ENCODE measurements at places on chromosomes 4 and X. TPM values are rescaled to one million over a fixed set of nuclear protein-coding genes. Genes with fewer than 3 reads are reported as not detected.

ZNF157 gene
- total RNA-seq: not detected

DNA sequence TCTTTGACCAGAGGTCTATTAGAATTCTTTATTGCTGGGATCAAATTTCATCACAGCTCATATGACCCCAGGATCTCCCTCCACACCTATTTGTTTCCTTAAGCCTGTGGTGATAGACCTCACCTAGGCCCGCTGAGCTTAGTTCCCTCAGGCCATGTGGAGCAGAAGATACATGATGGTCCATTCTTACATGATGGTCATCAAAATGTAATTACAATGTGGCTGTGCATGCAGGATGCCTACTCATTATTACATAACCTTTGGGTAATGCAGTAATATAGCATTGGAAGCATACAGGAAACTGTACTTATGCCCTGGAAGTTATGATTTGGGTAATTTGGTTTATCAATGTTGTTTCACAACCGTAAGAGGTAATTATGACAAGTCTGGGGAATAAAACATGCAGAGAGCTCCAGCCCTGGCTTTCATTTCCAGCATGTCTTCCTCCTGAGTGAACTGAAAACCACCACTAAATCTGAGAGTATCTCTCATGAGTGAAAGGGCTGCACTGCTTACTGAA, 67.0 kb upstream of the AGA start:
- no peak for DNase-seq
- H3K36me3 ChIP-seq: no peaks in the 10 kb centered on the region
- H3K4me3 ChIP-seq: no peak overlapping the region
- H3K4me1 ChIP-seq: no peaks in the 10 kb centered on the region

- no peak for DNase-seq
- H3K36me3 ChIP-seq: no peaks in the 10 kb centered on the region
- no peak overlapping the region for H3K4me3 ChIP-seq
- H3K27me3 ChIP-seq: no peaks in the 10 kb centered on the region
- H3K4me1 ChIP-seq: peaks cover 23% of the 10 kb centered on the region
Observed at GRCh38 chrX:44948406-44948805, 75.4 kb downstream of the KDM6A start.

- no peaks in the 10 kb centered on the region for H3K27me3 ChIP-seq
- no peak within 1 kb of the TSS for H3K4me3 ChIP-seq
- H3K27ac ChIP-seq: no peak within 1 kb of the TSS
- no peak for DNase-seq
- no peaks in the 10 kb centered on the region for H3K4me1 ChIP-seq
Observed at GRCh38 chrX:119895843-119896326, at the start of gene AKAP14. Gene AKAP14, plus strand, starts transcription at chrX:119895893. Its CDS starts 7,331 bp downstream, at chrX:119903224.

ASB11 gene
- 116 TPM for total RNA-seq

ADRA2C gene
- total RNA-seq: 4.5 TPM

TMPRSS11B gene
- total RNA-seq: not detected

IGSF1 gene
- 2.4 TPM for total RNA-seq

GRCh38 chr4:176258135-176258534, 10.9 kb downstream of the ASB5 start:
- H3K4me3 ChIP-seq: no peak overlapping the region
- no peaks in the 10 kb centered on the region for H3K27me3 ChIP-seq
- H3K36me3 ChIP-seq: no peaks in the 10 kb centered on the region
- H3K27ac ChIP-seq: no peak overlapping the region

THAP6 gene
- 22.8 TPM for total RNA-seq

GRCh38 chrX:142977128-142977914, 48.4 kb upstream of the SPANXN4 start:
- no peak for DNase-seq
- no peak overlapping the region for H3K4me3 ChIP-seq
- no peaks in the 10 kb centered on the region for H3K4me1 ChIP-seq

TMEM255A gene
- 0.38 TPM for total RNA-seq

- H3K4me3 ChIP-seq: no peak overlapping the region
- H3K27ac ChIP-seq: no peak overlapping the region
- no peaks in the 10 kb centered on the region for H3K36me3 ChIP-seq
- DNase-seq: no peak
Observed at GRCh38 chr4:87904639-87905160, 70.8 kb upstream of the SPP1 start.

GRCh38 chr4:4334798-4335520, 44.9 kb downstream of the ZBTB49 start:
- peaks cover 10% of the 10 kb centered on the region for H3K4me1 ChIP-seq
- DNase-seq: peak; percentile 41
- H3K27ac ChIP-seq: no peak overlapping the region
- no peaks in the 10 kb centered on the region for H3K36me3 ChIP-seq
- no peak overlapping the region for H3K4me3 ChIP-seq
- peaks cover 13% of the 10 kb centered on the region for H3K27me3 ChIP-seq

TCP11X2 gene
- not detected for total RNA-seq

GRCh38 chr4:182883351-182883750, 33.8 kb downstream of the DCTD start:
- H3K27ac ChIP-seq: no peak overlapping the region
- H3K27me3 ChIP-seq: no peaks in the 10 kb centered on the region
- peaks cover 24% of the 10 kb centered on the region for H3K4me1 ChIP-seq
- H3K4me3 ChIP-seq: no peak overlapping the region

- no peaks in the 10 kb centered on the region for H3K36me3 ChIP-seq
- H3K27ac ChIP-seq: no peak overlapping the region
- no peak for DNase-seq
- peaks cover 7% of the 10 kb centered on the region for H3K27me3 ChIP-seq
- no peaks in the 10 kb centered on the region for H3K4me1 ChIP-seq
Observed at GRCh38 chr4:25535278-25535677, 120.4 kb upstream of the SLC34A2 start.

DNA sequence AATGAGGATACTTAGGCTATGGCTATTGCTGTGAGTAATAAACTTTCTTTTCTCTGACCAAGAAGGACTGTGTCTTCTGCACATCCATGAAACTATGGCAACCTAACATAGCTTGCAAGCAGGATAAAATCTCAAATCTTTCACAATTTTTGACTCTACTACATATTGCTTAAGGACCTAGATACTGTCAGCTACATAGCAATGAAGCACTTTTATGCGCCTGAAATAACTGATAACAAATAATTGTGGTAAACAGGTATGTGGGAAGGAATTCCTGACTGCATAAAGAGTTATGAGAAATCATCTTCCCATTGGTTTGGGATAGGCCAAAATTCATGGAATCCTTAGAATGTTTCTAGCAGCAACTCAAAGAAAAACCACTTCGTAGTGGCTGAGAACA, 41.2 kb upstream of the PDGFC start:
- H3K27me3 ChIP-seq: no peaks in the 10 kb centered on the region
- no peak overlapping the region for H3K4me3 ChIP-seq
- no peaks in the 10 kb centered on the region for H3K4me1 ChIP-seq
- no peaks in the 10 kb centered on the region for H3K36me3 ChIP-seq

DNA sequence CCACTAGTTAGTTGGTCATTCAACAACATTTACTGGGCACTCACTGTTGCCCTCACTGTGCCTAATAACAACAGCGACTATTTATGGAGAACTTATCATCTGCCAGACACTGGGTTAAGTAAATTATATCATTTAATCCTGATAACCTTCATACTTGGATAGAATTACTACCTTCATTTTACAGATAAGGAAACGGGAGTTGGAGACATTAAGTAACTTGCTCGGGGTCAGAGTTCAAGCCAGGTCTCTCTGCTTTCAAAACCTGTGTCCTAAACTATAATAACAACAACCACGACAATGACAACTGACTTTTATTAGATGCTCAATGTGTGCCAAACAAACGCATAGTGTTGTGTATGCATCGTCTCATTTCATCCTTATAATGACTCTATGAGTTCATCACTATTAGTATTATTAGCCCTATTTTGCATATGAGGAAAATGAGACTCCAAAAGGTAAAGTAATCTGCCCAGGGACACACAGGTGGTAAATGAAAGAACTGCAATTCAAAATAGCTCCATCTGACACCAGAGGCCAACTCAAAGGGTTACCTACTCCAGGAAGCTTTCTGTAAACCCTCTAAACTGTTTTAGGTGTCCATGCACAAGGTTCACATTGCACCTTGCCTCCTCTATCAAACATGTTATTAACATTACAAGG, 98.4 kb upstream of the ACSL4 start:
- DNase-seq: no peak
- H3K4me3 ChIP-seq: no peak overlapping the region
- no peaks in the 10 kb centered on the region for H3K27me3 ChIP-seq
- no peak overlapping the region for H3K27ac ChIP-seq

DNA sequence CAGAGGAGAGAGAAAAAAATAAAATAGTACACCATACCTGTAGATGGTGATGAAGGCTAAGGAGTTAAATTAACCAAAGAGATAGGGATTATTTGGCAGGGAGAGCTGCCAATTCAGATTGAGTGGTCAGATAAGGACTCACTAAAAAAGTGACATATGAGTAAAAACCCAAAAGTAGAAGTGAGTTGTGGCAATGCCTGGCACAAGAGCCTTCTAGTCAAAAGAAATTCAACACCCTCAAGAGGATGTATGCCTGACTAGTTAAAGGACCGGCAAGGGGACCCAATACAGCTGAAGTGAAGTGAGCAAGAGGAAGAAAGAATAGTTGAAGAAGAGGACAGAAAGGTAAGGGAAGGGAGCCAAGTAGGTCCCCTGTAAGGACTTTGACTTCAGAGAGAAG, 34.9 kb downstream of the ELF2 start:
- H3K36me3 ChIP-seq: peaks cover 6% of the 10 kb centered on the region
- H3K4me3 ChIP-seq: no peak overlapping the region
- no peaks in the 10 kb centered on the region for H3K27me3 ChIP-seq

- DNase-seq: no peak
- no peak overlapping the region for H3K27ac ChIP-seq
- no peaks in the 10 kb centered on the region for H3K36me3 ChIP-seq
- no peak overlapping the region for H3K4me3 ChIP-seq
- peaks cover 9% of the 10 kb centered on the region for H3K27me3 ChIP-seq
Observed at GRCh38 chrX:106730401-106730800, 3.9 kb downstream of the RNF128 start.

CENPVL3 gene
- not detected for total RNA-seq

DNA sequence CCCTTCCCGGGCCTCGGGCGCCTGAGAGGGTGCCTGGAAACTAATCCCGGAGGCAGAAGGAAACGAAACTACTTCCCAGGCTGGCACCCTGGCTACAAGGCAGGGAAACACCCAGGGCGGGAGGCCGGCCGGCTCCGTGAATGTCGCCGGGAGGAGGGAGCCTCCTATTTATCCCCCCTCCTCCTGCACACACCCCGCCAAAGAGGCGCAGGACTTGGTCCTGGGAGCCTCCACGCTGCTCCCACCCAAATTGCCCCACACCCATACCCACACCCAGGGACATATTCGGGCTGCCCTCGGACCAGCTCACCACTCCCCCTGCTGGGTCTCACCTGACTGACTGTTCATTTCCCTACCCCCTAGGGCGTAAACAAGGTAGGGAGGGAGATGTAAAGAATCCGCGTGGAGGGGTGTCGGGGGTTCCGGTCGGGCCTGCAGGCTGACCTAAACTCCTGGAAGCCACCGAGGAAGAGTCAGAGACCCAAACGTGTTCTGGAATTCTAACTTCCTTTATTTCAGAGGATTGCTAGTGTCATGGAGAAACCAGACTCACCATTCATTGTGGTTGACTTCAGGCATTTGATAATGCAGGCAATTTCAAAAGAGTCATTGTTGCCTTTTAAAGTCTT, at the start of gene BTC:
BTC (minus strand) TSS at position 142 of the 629 bp plus-strand sequence. CDS start 198 bp downstream, outside the sequence.
- no peak for DNase-seq
- peak within 1 kb of the TSS; percentile 69 for H3K4me3 ChIP-seq
- no peaks in the 10 kb centered on the region for H3K36me3 ChIP-seq
- no peak within 1 kb of the TSS for H3K27ac ChIP-seq
- peaks cover 12% of the 10 kb centered on the region for H3K4me1 ChIP-seq
- H3K27me3 ChIP-seq: peaks cover 58% of the 10 kb centered on the region

DNA sequence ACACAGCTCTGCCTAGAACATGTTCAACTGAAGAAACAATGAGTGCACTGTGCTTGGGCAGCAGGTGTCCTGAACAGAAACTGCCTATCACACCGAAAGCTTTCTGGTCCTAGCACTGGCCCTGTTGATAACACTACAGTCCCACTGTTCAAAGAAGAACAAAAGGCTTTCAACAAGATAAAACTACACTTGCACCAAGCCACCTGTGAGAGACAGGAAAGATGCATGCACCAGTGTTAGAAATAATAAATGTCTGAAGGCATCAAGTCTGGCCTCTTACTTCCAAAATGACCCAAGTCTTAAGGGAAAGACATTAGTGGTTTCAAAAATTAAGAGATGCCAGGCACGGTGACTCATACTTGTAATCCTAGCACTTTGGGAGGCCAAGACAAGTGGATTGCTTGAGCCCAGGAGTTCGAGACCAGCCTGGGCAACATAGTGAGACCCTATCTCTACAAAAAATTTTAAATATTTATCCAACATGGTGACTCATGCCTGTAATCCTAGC, 68.7 kb downstream of the APBB2 start:
- peaks cover 77% of the 10 kb centered on the region for H3K4me1 ChIP-seq
- H3K27ac ChIP-seq: peak overlapping the region; percentile 88
- H3K4me3 ChIP-seq: no peak overlapping the region
- peaks cover 4% of the 10 kb centered on the region for H3K36me3 ChIP-seq
- H3K27me3 ChIP-seq: no peaks in the 10 kb centered on the region

DNA sequence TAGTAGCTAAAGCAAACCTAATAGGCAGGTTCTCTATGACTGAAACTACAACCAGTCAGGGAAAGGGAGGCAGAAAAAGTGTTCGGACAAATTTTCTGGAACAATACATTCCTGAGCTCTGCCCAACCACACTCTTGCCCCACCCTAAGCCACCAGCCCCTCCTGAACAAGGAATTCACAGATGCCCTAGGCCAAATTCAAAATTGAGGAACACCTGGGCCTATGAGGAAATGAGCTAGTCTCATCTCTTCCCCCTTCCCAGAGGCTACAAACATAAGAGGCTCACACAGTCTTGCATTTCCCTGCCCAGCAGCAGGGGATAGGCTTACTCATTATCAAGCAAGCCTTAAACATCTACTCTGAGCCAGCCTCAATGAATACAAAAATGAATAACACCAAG, 284.7 kb downstream of the ZNF674 start:
- no peak overlapping the region for H3K4me3 ChIP-seq
- H3K27ac ChIP-seq: no peak overlapping the region
- no peaks in the 10 kb centered on the region for H3K4me1 ChIP-seq
- H3K36me3 ChIP-seq: no peaks in the 10 kb centered on the region
- H3K27me3 ChIP-seq: no peaks in the 10 kb centered on the region

DOCK11 gene
- 3.8 TPM for total RNA-seq

DNA sequence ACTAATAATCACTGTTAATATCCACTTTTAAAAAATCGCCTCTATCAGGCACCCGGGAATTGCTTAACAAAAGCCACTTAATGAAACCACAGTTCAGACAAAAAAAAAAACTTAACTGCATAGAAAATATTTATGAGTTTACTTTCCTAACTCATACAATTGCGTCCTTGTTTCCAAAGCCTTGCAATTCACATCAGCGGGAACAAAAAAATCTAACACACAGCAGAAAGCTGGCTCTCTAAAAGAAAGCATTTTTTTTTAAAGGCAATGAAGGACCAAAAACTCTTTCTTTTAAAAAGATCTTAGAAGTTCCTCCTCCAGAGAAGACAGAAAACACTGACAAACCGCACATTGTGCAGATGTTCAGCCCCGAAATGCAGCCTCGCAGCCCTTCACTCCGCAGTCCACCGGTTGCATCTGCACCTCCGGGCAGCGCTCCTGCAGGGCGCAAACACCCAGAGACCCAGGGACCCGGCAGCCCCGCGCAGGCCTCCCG, 812 bp downstream of the FAT1 start:
- H3K36me3 ChIP-seq: no peaks in the 10 kb centered on the region
- H3K27ac ChIP-seq: peak overlapping the region; percentile 93
- peaks cover 52% of the 10 kb centered on the region for H3K27me3 ChIP-seq
- DNase-seq: peak; percentile 27
- peak overlapping the region; percentile 92 for H3K4me3 ChIP-seq
